ENCODE measurements at places on chromosomes 7 and 10. TPM values are rescaled to one million over a fixed set of nuclear protein-coding genes. Genes with fewer than 3 reads are reported as not detected.

- DNase-seq, result no peak
Observed at GRCh38 chr7:122038904-122039303, 105.1 kb downstream of the AASS start.

GRCh38 chr7:50837965-50838364, 55.3 kb upstream of the GRB10 start:
- no peak for DNase-seq

- DNase-seq, result no peak
Observed at GRCh38 chr7:121605317-121605680, 209.2 kb upstream of the FAM3C start.

Gene STEAP1B
- total RNA-seq, result 1.1 TPM

DNA sequence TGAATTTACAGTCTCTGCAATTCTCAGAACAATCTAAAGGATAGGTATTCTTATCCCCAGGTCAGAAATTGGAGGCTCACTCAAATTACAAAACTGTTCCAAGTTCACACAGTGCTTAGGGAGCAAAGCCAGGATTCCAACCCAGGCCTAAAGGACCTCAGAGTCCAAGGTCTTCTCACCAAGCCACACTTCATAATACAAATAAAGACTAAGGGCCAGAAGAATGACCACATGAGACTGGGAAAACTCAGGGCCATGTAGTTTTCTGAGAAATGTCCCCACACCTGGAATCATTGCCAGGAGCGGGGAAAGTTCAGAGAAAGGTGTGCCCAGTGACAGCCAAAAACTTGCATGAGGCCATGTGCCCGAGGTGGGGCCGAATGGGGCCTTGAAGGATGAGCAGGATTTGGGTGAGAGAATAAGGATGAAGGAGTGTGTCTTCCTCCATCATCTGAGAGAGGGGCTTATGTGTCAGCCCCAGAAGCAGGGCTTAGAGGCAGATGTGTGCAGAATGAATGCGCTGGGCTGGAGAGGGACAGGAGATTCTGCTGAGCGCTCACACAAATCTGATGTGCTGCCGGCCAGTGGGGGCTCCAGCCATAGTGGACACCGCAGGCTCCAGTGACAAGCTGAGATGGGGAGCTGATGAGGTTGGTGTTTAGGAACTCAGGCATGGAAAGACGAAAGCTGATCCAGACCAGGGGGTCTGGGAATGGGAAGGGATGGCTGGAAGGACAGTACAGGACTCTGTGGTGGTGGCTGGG, 35.9 kb downstream of the BLNK start:
- no peak for DNase-seq

GRCh38 chr10:24495666-24496460, 227.8 kb downstream of the ARHGAP21 start:
- no peak for DNase-seq

DNA sequence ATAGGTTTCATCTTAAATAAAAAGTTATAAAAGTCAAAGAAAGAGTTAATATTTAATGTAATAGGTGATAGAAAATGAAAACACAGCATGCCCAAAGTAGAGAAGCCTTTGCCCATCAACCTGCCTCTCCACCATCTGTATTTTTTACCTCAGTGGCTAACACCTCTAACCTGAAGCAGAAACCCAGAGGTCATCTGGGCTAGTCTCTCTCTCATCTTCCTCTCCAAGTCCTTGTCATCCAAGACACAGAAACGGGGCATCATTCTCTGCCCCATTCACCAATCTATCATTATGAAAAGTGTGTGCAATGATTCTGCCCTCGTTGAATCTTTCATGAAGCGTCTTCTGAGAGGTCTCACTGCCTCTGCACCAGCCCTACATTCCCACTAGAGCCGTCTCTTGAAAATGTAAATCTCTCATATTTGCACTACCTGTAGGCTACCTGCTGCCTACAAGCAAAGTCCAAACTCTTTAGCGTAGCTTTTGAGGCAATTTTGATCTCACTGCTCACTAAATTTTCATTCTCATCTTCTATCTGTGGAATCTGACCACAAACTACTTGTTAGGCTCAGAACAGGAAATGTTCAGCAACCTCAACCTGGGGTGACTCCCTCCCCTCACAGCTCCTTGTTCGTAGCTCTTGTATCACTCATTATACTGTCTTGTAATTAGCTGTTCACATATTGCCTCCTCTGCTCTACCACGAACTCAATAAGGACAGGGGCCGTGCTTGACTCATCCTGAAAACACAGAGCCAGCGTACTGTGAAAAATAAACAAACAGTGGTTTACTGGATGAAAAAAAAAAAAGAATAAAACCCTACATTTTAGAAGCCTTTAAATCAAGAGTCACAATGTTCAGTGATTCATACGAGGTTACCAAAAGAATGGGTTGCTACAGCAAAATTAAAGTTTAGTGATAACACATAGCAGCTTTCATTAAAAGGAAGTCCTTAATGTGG, 83.1 kb downstream of the CTNNA3 start:
- DNase-seq, result no peak

- DNase-seq, result no peak
Observed at GRCh38 chr10:8417631-8418030, 363.1 kb downstream of the GATA3 start.

DNA sequence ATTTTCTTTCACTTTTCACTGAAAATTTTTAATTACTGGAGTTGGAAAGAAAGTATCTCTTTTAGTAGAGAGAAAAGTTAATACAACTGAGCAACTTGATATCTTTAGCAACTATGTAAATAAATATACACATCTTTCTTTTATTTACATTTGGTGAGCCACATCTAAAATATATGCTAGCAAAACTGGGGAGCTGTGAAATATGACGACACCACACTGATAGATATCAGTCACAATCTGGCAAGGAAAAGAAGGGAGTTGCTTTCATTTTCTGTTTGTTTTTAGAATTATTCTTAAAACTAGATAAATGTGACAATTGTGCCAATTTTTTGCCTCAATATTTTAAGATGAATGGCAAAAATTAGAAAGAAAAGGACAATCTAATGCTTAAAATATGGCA, 2.7 kb upstream of the ZNF804B start:
- no peak for DNase-seq

DNA sequence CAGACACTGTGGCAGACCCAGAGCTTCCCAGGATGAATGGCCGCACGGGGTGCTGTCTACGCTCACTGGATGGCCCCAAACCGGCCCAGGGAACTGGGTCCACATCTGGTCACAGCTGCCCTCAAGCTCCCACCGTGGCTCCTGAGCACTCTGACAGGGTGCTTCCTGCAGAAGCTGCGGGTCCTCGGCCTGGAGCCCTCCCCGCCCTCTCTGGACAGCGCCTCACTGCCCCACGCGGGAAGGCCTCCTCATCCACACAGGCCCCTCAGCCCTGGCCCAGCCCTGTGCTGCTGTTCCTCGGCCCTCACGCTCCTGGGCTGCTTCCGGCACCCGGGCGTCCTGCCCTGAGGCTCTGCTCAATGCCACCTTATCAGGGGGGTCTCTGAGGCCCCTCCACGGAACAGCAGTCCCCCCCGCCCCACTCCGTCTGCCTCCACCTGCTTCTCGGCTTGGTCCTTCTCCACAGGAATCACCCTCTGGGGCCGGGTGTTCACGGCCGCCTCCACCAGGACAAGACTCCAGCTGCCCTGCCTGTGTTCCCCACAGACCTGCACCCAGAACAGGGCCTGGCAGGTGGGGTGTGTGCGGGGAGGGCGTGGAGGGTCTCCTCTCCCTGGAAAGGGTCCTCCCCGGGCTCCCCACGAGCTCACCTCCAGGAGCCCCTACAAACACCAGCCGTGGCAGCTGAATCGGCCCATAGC, 75.4 kb upstream of the PDGFA start:
- no peak for DNase-seq

DNA sequence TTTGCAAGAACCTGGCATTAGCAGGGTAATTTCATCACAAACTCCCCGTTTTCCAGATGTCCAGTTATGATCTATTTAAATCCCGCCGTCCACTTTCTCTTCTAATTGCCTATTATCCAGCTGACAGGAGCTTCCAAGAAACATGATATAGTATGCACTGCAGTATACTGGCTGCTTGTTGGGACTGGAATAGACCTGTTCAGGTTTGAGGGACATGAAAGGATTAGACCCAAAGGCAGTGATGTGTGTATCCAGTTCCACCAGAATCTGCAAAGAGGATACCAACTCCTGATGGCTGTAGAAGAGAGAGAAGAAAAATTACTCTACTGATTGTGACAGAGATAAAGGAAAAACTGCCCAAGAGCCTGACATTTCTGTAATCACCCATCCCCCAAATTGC, 8.9 kb downstream of the MSS51 start:
- no peak for DNase-seq

DNA sequence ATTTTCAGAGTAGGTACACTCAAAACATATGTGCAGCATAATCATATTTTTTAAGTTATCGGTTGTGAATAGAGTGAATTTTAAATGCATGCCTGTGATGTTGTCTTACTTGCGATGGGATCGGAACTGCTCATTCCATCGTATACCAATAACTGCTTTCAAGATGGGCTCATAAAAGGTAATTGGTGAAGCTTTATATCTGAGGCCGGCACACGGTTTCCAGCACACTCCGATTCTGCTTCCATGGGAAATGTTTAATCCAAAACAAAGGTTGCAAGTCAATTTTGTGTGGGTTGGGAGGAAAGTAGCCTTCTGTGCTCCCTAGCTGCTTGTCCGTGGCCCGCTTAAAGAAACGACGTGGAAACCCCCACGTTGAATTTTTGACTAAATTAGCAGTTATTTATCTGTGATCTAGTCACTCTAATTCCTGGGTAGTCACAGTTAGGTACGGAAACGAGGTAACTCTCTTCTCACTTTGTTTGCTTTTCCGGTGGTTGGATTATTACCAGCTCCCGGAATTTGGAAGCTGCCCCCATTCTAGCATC, 10.1 kb upstream of the CELF2 start:
- DNase-seq, result no peak

DNA sequence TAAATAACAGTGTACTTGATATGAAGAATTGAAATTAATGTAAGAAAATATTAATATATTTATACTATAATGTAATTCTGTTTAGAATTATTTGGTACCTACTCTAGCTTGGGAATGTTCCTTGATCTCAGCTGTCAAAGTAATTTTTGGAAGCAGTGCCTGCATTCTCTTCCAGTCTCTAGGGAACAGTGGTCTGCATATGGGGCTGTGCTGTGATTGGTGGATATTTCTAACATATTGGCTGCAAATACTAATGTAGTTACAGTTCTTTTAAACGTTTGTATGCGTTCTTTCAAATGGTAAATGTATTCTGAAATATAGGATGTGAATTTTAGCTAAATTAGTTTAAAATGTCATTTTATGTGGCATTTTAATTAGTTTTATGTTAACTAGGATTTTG, 87.2 kb downstream of the PHF14 start:
- DNase-seq, result no peak

Gene MRC1
- total RNA-seq, result 4.5 TPM

GRCh38 chr7:142110638-142111037, 880 bp upstream of the MGAM2 start:
- no peak for DNase-seq

DNA sequence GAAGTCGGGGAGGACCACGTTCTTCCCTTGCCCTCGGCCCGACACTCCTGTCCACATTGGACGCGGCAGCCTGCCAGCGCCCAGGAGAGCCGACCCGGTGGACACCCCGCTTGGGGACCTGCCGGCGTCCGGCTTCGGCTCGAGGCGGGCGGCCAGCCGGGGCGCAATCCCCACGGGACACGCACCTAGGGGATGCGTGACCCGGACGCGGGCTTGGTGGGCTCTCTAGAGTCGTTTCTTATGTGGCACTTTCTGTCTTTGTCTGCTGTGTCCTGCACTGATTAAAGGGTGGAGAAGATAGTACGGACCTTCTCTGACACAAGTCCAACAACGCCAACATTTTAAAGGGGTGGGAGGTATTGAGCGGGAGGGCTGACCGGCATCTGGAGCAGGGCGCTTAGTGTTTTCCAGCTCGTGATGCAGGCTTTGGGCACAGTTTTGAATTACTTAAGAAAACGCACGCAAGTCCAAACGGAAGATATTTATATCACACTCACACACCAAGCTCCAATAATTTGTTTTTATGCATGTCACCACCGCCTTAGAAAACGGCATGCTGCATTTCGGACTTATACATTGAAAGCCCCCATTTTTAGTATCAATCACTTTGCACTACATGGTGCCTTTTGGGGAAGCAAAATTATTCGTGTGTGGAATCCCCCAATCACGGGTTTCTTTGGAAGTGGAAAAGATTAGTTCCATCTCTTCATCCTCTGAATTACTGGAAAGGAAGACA, 3.9 kb upstream of the SPAG6 start:
- DNase-seq, result no peak

- no peak for DNase-seq
Observed at GRCh38 chr10:122344741-122345258, 29.7 kb upstream of the PLEKHA1 start.

DNA sequence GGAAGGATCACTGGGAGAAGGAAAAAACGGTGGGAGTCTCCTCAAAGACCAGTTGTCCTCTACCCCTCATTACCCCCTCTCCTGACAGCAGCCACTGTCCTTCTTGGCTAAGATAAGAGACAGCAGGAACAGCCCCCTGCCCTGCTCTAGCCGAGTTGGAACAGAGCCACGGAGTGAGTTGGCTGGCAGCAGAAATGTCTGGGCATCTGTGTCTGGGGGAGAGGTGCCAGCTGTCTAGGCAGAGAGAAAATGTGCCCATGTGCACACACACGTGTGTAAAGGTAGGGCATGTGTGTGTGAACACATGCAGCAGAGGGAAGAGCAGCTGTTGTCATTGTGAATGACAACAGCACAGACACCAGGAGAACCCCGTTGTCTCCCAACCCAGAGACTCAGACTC, 9.4 kb upstream of the HILPDA start:
- DNase-seq, result no peak

DNA sequence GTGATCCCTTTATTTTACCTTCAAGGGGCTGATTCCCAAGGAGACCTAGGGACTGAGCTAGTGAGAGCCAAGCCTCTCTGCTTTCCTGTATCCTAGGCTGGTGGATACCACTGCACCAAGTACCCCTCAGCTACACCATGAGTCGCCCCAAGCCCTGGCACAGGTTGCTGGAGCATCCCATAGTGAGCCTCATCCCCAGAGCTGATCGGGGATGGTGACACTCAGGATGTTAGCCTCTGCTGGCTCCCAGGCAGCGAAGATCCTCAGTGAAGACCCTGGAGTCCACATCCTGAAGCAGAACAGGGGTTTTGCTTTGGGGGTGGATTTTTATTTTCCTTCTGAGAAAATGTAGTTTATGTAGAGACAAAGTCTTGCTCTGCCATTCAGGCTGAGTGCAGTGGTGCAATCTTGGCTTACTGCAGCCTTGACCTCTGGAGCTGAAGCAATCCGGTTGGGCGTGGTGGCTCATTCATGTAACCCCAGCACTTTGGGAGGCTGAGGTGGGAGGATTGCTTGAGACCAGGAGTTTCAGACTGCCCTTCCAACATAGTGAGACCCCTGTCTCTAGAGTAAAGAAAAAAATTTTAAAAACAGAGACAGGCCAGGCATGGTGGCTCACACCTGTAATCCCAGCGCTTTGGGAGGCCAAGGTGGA, 12.5 kb upstream of the ZNF212 start:
- no peak for DNase-seq

Measured in occipital lobe (tissue), 3 donors.